Cardiac fibroblast (primary cell): ENCODE measurements at places on chromosomes 6 and 20.
A peak's percentile ranks its signal among the peaks of the same experiment; 100 is the strongest.

DNA sequence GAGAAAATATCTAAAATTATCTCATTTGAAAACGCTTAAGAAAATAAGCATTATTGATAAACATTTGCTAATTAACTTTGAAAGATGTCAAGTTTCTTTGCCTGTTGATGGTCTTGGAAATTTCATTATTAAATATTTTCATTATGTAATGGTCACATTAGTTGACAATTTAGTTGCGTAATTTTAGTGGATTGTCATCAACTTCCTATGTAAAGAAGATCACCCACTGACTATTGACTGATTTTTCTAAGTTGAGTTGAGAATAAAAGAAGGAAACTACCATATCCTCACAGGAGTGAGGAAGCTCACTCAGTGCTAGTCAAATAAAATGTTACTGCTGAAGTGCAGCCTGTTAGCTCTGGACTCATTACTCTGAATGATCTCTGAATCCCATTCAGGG is 79.9 kb upstream of the LY86 start:
- no peak for DNase-seq

DNA sequence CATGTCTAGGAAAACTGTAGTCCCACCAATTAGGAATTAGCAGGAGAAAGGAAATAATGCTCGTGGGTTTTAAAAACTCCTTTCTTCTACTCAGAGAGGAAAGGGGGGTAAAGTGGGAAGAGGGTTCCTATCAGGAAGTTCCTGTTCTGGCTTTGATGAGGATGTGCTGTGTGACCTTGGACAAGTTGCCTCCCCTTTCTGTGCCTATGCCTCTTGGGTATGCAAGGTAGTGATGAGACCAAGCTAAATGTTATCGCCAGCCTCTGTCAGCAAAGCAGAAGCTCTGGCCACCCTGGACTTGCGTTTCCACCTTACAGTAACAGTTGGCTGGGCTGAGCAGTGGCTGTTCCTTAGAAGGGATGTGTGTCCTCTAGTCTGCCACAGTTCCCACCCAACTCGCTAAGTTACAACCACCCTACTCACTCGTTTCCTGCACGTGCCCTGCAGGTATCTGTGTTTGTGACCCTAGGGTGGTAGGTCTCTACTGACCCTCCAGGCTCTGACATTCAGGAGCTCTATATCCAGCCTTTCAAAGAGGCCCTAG is 110.0 kb downstream of the PREX1 start:
- no peak for DNase-seq

DNA sequence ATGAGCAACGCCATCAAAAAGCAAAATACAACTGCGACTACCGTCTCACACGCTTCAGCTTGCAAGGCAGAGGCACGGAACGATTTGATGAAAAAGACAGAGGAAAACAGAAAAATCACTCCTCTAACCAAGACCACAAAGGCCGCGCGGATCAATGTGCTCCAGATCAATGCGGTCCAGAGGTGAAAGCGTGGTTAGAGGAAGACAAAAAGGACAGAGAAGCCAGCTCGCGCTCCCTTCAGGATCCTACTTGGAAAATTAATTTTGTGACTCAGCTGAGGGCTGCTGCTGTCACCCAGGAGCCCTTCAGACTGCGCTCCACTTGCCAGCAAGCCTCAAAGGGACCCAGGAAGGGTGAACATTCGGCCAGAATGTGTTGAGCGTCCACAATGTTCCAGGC is 140.2 kb upstream of the RPS6KA2 start:
- no peak for DNase-seq

DNA sequence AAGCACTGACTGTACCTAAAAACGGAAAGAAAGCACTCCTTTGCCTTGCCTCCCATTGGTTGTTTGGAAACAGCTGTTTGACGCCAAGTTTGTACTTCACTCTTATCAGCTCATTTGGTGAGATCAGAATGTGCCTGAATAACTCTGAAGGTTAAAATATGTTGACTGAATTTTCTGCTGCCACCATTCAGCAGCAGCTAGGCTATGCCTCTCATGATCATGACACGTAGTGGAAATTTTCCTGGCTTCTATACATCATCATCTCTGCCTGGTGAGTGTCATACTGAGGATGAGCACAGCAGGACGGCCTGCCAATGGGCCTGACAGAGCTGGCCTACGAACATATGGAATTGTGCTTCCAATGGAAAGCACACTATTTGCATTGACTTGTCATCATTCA is 704.9 kb upstream of the CITED2 start:
- peak; percentile 87 for DNase-seq

DNA sequence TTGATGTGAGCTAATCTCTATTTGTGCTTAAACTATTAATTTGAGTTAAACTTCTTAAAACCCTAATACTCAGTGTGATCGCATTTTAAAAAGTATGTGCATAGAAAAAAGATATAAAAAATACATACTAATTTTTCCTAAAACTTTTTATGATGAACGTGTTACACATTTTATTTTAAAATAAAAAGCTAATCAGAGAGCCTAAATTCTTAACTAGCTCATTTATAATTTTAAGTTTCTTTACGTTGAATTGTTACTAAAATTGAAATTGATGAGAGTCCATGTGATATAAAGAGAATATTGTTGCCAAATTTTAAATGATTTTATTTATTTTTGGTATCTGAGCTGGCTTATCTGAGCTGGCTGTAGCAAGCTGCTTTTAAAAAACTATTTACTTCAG is 6.6 kb downstream of the MAP3K4 start:
- no peak for DNase-seq

DNA sequence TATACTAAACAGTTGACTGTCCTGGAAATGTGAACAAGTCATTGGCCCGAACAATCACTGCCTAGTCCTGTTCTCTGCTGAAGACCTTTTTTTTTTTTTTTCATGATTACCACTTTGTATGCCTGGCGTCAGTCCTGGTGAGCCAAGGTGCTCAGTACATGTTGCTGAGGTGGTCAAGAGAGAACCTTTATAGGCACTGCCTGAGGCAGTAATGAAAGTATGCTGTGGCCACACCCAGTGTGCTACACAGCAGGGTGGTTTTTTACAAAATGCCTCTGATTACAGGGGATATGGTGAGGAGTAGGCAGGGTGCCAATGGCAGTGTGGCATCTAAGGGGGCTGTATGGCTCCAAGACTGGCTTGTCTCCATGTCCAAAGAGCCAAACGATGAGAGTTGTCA is 135.1 kb upstream of the ENPP5 start:
- DNase-seq = no peak

DNA sequence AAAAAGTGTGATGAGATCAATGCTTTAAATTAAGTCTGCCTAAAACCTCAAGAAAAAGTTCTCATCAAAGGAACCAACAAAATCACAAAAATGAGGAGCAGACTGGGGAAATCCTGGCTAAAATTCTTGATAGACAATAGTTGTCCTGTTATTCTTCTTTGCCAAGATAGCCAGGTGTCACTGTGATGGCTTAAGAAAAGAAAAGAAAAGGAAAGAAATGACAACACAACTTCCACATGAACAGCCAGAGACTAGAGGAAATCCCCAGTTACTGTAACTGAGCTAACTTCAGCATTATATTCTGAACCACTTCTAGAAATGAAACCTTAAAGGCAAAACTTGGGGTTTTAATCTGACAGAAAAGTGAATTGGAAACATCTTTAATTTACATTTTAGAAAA is 129.6 kb downstream of the CD24 start:
- DNase-seq = no peak

GRCh38 chr20:38871560-38871953 is 54.7 kb upstream of the FAM83D start:
- DNase-seq = no peak

GRCh38 chr20:48674461-48674860 is 153.3 kb downstream of the PREX1 start:
- no peak for DNase-seq

GRCh38 chr6:52992980-52993920 is 1.8 kb downstream of the GSTA4 start:
- peak; percentile 42 for DNase-seq

GRCh38 chr6:111356551-111356950 is 126.5 kb downstream of the REV3L start:
- no peak for DNase-seq

DNA sequence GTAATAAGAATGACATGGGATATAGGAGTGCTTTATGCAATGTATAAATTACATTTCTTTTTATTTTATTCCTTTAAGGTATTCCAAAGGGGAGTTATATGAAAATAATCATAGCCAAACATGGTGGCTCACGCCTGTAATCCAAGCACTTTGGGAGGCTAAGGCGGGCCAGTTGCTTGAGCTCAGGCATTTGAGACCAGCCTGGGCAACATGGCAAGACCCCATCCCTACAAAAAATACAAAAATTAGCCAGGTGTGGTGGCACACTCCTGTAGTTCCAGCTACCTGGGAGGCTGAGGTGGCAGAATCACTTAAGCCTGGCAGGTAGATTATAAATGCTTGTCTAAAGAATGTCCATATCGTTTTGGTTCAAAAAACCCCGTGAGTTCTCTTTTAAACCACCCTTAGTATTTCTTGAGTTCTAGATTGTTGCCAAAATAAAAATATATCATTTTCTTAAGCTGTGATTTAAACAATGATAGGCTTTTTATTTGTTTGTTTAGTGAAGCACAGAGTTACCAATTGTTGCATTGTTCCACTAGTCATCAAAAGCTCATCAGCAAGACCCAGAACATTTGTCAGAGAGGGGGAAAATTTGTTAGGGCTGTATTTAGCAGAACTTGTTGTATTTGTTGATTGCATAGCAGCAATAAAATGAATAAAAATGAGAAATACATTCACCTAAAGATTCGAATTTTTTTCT is 146.2 kb downstream of the KHDC1L start:
- peak; percentile 3 for DNase-seq

DNA sequence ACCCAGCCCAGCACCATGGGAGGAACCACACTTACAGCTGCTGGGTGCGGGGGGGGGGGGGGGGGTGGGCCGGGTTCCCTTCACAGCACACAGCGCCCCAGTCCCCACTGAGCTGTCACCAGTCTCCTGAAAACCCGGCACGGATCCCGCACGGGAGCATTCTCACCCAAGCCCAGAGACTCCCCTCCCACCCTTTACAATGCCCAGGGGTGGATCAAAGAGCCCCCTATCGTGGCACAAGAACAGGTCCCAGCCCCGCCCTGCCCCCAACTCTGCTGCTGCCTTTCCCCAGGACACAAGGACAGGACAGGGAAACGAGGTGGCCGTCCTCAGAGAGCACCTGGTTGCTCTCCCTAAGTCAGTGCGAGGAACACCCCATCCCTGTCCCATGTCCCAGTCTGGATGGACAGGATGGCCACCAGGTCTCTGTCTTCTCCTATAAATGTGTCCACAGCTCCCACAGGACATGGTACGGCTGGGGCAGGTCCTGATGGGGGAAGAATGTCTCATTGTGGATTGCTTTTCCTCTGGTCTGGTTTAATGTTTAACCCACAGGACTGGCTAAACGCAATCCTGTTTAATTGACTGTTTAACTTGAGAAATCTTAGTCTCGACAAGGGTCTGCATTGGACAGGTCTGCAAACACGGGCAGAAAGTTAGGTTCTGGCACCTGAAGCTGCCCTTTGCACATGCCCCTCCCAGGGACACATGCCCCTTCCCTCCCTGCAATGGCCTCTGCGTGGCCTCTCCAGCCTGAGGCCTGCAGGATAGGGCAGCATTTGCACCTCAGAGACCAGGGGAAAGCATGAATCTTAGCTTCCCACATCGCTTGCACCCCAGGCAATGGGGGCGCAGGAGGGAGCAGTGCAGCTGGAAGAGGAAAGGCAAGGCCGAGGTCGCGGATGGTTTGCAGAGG is 45.3 kb downstream of the DACT2 start:
- DNase-seq = no peak

- DNase-seq = peak; percentile 54
Measured at GRCh38 chr20:2206957-2207769, 88.6 kb upstream of the TGM3 start.

- peak; percentile 49 for DNase-seq
Measured at GRCh38 chr6:109379711-109380110, 2.6 kb downstream of the CD164 start.

DNA sequence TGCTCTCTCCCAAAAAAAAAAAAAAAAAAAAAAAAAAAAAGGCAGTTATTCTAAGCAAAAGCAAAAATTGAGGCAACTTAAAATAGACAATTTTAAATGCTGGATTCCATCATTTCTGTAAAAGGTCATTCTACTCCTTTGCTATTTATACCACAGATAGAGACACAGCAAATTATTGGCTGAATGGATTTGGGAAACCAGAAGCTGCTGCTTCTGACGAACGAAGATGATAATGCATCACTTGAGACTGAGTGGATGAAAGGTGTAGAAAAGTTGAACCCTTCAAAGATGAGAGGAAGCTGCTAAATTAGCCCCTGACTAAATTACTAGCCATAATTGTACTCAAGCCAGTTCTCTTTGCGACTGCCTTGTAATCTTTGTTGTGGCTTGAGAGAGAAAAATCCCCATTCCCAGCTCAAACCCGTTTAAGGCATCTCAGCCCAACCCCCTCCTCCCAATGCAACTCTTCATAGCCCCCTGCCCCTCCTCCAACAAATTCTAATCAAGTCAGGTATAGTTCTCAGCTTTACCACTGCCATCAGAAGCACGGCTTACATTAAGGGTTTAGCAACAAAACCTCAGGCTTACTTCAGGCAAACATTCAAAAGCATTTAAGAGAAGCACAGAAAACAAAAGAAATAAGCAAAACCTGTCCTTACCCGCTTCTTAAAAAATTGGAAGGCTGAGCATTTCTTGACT is 1.0 kb downstream of the SGK1 start:
- DNase-seq = no peak

DNA sequence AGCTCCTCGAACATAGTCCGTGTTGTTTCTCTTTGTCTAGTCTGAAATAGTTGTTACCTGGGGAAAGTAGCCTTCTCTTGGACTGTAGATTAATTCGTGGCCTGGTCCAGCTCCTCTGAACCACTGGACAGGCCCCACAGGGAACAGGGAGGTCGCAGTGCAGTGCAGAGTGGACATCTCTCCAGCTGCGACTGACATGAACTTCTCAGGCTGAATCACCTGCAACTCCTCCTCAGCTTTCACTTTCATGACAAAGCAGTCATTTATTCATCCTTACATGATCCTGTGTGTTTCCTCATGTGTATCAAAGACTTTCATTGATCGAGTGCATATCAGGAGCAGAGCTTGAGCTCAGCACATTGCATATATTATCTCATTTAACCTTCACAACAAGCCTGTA is 19.1 kb upstream of the SIRPG start:
- DNase-seq = no peak

DNA sequence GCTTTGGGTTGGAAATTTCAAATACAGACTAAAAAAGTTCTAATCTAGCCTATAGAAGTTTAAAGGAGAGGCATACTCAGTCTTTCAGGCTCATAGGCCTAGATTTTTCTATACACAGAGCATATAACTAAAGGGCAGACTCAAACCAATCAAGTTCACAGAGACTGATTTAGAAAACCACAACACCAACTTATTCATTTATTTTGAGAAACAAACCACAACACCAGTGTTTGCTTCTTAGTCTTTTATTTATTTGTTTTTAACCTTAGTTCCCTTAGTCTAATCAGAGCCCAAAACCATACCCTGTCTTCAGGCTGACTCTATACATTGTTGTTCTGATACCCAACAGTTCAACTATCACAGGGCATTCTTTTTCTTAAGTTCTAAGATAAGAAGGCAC is 103.7 kb downstream of the REV3L start:
- DNase-seq = no peak

GRCh38 chr6:155069543-155069942 is 74.4 kb downstream of the TIAM2 start:
- no peak for DNase-seq

- no peak for DNase-seq
Measured at GRCh38 chr6:118675225-118675624, 23.8 kb upstream of the CEP85L start.
